ENCODE measurements at places on chromosomes 12 and 14.

GRCh38 chr12:92961949-92962348 is 32.9 kb upstream of the EEA1 start:
- no peak for DNase-seq

DNA sequence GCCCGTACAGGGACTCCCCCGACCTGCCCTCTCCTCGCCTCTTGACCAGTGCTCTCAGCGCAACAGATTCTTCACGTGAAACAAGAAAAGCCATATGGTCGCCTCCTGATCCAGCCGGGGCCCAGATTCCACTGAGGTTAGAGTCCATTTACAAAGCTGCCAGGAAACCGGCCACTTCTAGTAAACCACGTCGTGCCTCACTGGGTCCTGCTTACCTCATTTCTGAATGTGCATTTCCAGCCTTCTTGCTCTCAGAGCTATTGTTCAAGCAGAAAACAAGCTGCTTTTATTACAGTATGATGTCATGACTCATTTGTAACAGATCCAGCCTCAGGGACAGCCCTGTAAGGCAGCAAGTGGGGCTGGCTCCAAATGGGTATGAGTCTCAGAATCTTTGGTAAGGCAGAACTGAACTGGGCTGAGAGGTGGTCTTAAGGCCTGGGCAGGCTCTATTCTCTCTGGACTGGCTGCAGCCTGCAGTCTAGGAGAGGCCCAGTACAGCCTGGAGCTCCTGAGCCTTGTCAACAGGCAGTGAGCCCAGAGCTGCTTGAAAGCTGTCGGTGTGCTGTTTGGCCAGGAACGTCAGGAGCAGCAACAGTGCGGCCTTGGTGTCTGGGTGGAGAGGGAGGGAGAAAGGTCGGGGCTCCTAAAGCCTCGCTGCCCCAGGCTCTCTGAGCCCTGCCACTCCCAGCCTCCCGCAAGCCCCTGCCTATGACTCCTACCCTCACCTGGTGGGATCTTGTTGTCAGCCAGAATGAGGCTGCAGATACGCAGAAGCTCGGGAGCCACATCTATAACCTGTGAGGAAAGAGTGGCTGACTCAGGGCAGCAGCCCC is 8.3 kb downstream of the REC8 start:
- no peak for DNase-seq

- DNase-seq, result no peak
These were observed 5.6 kb downstream of the ZNF385A start for GRCh38 chr12:54378796-54379397.

- DNase-seq, result no peak
These were observed 14.3 kb downstream of the RFLNA start for GRCh38 chr12:124309231-124309630.

DNA sequence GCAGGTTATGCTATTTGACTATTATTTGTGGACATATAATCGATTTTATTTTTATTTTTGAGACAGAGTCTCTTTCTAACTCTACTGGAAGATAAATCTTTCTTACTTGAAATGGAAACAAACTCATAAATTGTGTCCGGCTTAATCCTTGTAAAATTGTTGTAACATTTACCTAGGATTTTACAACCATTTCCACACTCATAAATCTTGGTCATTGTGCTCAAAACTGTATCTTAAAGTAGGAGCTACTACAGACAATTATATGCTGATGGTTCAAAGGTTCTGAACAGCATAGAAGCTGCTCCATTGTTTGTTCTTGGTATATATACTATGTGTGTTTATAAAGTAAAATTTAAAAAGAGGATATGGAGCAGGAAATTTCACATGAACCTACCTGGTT is 4.6 kb upstream of the ARF6 start:
- DNase-seq, result no peak

GRCh38 chr14:34450542-34450915 is 11.5 kb downstream of the SPTSSA start:
- DNase-seq, result no peak

- DNase-seq, result no peak
These were observed 11.2 kb upstream of the AK7 start for GRCh38 chr14:96380735-96381134.

DNA sequence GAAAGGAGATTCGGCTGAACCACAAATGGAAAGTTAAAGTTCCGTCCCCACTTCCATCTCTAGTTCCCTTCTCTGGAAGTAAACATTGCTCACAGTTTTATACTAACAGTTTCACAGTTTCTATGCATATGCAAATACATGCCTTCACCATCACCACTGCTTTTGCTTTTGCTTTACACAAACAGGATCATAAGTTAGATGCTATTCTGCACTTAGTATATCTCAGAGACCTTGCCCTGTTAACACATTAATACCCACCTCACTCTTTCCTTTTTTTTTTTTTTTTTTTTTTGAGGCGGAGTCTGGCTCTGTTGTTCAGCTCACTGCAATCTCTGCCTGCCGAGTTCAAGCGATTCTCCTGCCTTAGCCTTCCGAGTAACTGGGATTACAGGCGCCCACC is 890 bp downstream of the TEP1 start:
- no peak for DNase-seq

GRCh38 chr12:6542209-6543009 is 8.1 kb downstream of the GAPDH start:
- no peak for DNase-seq

- DNase-seq, result no peak
These were observed 50.5 kb downstream of the B4GALNT3 start for GRCh38 chr12:510071-510825.

DNA sequence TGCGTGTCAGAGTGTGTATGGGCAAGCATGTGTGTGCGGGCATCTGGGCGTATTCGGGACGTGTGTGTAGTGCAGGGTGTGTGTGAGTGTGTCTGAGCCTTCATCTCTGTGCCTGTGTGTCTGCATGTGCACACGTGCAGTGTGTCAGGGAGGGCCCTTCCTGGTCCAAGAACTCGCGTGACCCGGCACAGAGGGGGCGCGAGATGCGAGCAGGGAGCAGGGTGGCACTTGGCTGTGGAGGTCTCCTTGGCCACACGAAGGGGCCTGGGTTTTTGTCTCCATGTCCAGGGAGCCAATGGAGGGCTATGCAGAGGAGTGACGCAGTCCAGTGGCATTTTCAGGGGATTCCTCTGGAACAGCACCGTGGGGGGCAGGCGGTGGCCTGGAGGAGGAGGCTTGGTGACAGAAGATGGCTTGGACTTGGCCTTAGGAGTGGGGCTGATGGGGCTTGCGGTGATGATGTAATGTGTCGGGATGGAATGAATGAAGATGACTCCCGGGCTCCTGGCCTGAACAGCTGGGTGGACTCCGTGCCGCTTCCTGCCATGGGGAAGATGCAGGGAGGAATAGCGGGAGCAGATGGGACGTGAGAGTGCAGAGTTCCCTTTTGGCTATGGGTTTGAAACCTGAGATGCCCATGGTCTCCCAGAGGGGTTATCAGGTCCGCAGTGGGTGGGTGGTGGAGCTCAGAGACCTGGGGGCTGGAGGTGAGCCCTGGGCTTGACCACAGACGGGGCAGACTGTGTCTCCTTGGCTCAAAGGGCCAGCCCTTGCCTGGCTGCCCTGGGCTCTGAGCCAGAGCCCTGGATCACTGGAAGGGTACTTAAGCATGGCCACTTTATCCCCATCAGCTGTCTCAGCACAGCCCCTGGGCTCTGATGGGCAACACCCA is 208.3 kb downstream of the PHETA1 start:
- no peak for DNase-seq

- DNase-seq, result no peak
These were observed 77.0 kb downstream of the ADGRD1 start for GRCh38 chr12:131030472-131031328.

GRCh38 chr14:79581912-79582576 is 629.3 kb downstream of the DIO2 start:
- DNase-seq, result no peak

- DNase-seq, result no peak
These were observed 31.8 kb upstream of the PARP11 start for GRCh38 chr12:3904999-3905398.

Measured in stimulated activated CD4-positive, alpha-beta T cell treated with anti-CD3 and anti-CD28 coated beads, Interleukin-15, amount 100 ng/mL, for 48 hours (primary cell).